ENCODE measurements at places on chromosomes 13 and 19.

DNA sequence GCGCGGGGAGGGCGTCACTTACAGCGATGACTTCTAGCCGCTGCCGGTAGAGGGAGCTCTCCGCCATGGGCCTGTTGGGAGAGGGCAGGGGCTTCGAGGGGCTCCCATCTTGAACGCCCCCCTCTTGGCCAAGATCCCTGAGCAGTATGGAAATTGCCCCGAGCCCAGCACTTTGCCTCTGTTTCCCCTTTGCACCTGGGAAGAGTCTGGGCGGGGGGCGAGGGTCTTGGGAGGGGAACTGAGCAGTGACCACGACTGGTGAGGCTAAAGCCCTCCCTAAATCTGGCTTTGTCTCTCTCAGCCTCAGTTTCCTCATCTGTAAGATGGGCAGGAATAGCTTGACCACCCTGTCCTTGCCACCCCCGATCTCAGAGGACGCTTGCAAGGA, 2.8 kb downstream of the PALM3 start:
- no peak for DNase-seq

- DNase-seq = no peak
Observed at GRCh38 chr13:32850316-32851052, 165.7 kb upstream of the KL start.

DNA sequence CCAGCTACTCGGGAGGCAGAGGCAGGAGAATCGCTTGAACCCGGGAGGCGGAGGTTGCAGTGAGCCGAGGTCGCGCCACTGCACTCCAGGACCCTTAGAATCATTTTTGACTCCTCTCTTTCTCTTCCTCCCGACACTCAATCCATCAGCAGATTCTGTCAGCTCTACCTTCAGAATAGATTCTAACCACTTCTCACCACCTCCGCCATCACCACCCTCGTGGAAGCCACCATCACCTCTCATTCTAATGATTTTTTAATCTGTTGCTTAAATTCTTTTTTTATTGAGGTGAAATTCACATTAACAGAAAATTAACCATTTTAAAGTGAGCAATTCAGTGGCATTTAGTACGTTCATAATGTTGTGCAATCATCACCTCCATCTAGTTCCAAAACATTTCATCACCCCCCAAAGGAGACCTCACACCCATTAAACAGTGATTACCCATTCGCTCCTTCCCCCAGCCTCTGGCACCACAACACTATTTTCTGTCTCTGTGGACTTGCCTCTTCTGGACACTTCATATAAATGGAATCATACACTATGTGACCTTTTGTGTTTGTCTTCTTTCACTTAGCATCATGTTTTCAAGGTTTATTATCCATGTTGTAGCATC, 5.0 kb upstream of the CCDC61 start:
- no peak for DNase-seq

DNA sequence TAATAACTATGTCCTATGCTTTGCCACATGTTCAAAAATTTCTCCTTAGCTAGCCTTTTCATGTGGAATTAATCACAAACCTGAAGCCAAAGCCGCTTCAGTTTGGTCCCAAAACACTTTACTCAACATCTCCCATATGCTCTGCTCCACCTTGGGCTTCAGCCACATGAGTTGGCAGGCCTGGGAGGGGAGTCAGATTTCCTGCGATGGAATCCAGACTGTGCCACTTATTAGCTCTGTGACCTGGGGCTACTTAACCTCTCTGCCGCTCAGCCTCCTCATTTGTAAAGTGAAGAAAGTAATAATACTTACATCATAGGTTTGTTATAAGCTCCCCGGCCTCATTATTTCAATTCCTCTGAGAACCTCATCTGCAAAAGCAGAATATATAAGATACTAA, 272.0 kb downstream of the LMO7 start:
- DNase-seq = no peak

- DNase-seq = no peak
Observed at GRCh38 chr19:20171285-20171684, 4.3 kb downstream of the ZNF486 start.

- peak; percentile 69 for DNase-seq
Observed at GRCh38 chr13:26300140-26300539, 46.2 kb downstream of the CDK8 start.

DNA sequence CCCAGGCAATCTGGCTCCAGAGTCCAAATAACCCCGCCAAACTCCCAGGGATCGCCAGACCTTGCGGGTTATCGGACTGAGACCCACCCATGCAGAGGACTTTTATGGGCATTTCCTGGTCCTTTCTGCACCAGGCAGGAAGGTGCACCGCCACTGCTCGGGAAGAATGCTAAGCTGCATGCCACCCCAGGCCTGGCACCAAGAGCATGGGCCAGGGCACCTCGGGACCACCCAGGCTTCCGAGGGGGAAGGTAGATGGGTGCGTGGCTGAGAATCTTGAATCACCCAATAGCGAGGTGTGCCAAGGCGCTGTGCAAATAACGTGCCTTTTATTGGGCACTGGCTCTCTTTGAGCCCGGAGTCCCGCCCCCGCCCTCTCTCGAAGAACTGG, 422 bp upstream of the ZNF575 start:
- no peak for DNase-seq

GRCh38 chr19:12936582-12936981, 1.8 kb upstream of the CALR start:
- no peak for DNase-seq

DNA sequence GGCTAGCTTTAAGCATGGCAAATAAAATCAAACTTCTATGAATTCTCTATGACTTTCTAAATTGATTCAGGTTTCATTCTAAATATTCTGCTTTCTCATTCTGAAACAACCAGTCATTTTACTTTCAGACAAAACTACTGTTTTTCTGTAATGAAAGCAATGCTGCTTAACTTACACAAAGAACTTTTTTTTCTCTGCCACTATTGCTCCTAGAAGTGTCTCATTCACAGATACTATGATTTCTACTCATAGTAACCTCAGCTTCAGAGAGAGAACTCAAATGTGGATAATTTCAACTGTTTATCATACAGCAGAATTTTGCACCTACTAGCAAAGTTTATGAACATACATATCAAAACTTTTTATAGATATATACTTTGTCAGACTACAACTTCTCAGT, 724.6 kb downstream of the SLITRK5 start:
- DNase-seq = no peak

DNA sequence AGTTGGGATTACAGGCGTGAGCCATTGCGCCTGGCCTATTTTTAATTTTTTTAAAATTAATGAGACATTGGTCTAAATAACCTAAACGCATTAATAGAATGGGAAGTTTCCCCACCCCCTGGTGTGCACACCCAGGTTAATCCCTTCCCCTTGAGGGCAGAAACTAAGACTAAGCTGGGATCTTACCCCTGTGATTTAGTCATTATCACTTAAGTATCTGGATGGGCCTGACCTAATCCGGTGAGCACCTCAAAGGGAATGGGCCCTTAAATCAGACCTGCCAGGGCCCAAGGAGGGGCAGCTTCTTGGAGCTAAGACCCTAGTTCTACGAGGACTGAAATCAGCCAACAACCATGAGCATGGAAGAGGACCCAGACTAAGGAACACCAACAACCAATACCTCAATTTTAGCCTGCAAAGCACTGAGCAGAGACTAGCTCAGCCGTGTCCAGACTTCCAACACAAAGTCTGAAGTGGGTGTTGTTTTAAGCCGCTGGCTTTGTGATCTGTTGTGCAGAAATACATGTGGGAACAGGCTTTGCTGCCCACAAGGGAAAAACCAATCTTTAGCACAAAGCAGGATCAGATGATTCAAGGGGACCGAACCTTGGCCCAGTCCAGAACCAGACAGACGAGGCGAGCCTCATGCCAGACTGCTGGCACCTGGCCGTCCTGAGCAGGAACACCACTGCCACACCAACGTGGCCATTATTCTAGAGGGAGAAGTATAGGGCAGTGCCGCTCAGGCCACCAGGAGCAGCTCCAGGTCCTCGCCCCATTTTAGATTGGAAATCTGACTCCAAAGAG, 7.1 kb downstream of the UBE2S start:
- no peak for DNase-seq

DNA sequence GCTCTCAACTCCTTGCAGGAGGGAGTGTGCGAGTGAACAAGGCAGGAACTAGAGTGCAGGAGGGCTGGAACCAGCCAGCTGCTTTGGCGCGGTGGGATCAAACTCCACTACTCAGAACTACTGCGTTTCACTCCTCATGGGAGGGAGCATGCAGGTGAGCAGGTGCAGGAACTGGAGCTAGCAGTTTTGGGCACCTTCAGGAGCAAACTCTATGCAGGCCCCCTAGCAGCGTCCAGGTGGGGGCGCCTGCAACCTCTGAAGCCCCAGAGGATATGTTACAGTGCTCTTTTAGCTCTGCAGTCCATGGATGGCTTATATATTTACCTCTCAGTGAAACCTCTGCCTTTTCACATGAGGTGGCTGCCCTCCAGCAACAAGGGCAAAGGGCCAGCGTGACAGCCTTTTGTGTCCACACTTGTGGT, 1303.4 kb downstream of the PCDH9 start:
- DNase-seq = peak; percentile 15

GRCh38 chr13:37087486-37087885, 18.0 kb downstream of the CSNK1A1L start:
- no peak for DNase-seq

- DNase-seq = no peak
Observed at GRCh38 chr13:48281556-48281955, 22.0 kb upstream of the RB1 start.
